Endodermal cell (in vitro differentiated cells): ENCODE measurements at places on chromosomes 2 and 18. TPM values are rescaled to one million over a fixed set of nuclear protein-coding genes. Genes with fewer than 3 reads are reported as not detected.

ITGB1BP1 gene
- 34.9 and 36.9 TPM in 2 replicates for total RNA-seq

- DNase-seq, result no peak
Measured at GRCh38 chr2:163667064-163667887, 68.5 kb downstream of the FIGN start.

DNA sequence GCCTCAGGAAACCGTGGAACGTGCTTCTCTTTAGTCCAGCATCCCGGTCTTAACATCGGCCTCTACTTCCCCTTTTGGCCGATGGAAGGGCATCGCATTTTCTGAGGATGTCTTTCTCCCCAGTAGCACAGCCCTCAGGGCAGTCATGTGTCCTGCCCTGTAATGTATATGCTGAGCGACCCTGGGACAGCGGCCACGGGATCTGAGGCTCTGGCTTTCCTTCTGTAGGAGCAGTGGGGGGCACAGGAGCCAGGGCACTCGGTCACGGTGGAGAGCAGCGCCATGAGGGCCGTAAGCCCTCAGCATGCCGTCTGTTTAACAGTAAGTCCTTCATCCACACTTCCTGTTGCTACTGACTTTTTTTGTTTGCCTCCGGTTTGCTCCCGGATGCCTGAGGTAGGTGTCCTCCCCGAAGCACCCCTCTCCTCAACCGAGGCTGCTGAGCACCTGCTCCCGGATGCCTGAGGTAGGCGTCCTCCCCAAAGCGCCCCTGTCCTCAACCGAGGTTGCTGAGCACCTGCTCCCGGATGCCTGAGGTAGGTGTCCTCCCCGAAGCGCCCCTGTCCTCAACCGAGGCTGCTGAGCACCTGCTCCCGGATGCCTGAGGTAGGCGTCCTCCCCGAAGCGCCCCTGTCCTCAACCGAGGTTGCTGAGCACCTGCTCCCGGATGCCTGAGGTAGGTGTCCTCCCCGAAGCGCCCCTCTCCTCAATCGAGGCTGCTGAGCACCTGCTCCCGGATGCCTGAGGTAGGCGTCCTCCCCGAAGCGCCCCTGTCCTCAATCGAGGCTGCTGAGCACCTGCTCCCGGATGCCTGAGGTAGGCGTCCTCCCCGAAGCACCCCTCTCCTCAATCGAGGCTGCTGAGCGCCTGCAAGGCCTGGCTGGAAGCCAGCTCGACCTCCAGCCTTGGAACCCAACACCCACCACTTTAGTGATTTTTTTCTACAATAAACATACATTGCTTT is 169.3 kb downstream of the HDAC4 start:
- DNase-seq, result peak; percentile 38

- DNase-seq, result no peak
Measured at GRCh38 chr2:236694146-236694888, 124.7 kb downstream of the ACKR3 start.

DNA sequence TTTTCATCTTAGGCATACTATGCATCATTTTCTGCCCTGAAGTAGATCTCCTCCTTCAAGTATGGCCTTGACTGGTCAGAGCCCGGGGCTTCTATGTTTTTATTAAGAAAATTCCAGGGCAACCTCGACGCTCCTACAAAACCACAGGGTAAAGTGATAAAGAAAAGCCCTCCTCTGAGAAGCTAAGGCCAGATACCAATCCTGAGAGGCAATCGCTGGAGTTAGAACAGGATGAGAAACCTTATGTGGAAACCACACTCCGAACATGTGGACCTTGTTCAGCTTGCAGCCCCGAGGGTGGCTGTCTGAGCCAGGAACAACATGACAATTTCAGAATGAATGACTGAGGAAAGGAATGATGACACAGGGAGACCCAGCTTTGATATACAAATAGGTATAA is 35.6 kb downstream of the RMC1 start:
- DNase-seq, result no peak

DNA sequence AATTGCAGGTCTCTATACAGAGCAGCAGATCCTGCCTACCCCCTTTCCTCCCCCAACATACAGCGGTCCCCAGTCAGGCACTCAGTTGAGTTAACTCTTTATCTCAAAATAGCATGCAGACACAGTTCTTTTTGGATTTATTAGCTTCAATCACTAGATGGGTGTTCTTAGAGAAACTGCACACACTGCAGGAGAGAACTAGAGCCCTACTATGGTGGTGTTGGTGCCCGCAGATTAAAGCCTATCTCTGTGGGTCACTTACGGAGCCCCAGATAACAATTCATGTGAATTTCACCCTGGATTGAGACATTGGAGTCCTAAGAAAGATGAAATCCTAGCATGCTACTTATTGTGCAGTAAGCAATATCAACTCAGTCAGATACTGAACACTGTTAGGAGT is 11.9 kb downstream of the ADD2 start:
- DNase-seq, result no peak

HES6 gene
- 17.8 and 18.2 TPM in 2 replicates for total RNA-seq

GRCh38 chr2:166365803-166366420 is 9.8 kb downstream of the SCN9A start:
- DNase-seq, result no peak
